ENCODE measurements at places on chromosomes 2 and 18. TPM values are rescaled to one million over a fixed set of nuclear protein-coding genes. Genes with fewer than 3 reads are reported as not detected.

DNA sequence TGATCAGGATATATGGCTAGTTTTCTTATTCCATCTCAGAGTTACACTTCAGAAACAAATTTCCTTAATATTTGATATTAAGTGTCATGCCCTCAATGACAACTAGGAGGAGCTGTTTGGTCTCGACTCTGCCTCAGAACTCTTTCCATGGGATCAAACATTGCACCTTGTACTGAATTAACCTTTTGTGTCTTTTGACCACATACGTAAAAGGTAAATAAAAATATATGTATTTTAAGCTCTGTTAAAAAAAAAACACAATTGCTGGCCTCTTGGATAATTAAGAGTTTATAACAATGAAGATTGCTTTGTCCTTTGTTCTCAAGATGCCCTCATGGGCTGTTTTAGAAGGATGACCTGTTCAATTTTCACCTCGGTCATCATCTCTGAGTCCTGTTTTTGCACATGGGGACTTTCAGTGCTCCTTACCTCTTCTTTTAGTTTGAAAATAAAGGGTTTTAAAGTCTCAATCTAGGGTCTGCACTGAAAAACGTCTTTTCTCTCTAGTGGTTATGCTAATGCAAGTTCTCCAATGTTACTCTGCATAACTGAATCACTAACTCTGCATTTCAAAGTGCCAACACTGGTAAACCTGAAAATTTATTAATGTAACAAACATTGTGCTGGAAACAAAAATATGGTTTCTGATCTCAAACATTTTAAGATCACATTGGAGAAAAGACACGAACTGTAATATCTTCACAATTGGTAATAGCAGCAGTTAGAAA lies 18.8 kb upstream of the FN1 start:
- DNase-seq = no peak

GRCh38 chr2:181853696-181854095 lies 37.8 kb upstream of the ITPRID2 start:
- no peak for DNase-seq

DNA sequence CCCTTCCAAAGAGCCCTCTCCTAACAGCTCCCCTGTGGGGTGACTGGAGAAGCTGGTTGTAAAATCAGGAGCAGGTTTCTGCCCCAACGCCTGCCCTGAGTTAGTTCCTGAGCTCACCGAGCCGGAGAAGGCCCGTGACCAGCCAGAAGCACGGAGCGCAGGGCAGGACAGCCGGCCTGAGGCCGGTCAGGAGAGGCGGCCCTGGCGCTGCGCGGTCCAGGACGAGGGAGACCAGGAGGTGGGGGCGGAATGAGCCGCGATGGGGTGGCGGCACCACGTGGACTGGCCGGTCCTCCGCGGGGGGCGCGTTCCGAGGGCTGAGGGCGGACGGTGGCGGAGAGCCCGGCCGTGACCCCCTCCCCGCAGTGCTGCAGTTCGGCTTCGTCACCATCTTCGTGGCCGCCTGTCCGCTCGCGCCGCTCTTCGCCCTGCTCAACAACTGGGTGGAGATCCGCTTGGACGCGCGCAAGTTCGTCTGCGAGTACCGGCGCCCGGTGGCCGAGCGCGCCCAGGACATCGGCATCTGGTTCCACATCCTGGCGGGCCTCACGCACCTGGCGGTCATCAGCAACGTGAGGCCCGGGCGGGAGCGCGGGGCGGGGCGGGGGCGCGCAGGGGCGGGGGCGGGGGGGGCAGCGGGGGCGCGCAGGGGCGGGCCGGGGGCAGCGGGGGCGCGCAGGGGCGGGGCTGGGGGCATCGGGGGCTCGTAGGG lies 29.0 kb downstream of the ANO7 start:
- peak; percentile 25 for DNase-seq

DNA sequence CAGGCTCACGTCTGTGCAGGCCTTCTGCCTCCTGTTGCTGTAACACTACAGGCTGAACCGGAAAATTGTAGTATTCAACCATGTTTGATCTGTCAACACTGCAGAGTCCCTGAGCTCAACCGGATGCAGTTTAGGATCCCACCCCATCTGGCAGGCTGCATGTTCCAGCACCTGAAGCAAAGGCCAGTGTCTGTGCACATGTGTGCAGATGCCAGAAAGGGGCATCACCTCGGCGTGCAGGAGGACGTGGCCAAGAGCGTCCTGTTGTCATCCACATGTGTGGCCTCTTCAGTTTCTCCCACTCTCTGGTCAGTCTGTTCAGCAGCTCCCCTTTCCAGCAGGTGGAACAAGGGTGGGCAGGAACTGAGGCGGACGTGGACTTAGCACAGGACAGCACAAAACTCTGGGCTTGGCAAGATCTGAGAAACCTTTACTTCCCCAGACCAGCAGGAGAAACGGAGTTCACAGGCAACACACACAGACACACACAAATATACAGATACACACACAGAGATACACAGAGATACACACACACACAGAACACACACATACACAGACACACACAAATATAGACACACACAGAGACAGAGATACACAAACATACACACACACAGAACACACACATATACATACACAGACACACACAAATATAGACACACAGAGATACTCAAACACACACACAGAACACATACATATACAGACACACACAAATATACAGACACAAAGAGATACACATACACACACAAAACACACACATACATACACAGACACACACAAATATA lies 111.3 kb downstream of the NDUFA10 start:
- DNase-seq = no peak

KCNF1 gene
- polyA plus RNA-seq = 0.08 TPM

FOXD4L1 gene
- 0.08 TPM for polyA plus RNA-seq

DNA sequence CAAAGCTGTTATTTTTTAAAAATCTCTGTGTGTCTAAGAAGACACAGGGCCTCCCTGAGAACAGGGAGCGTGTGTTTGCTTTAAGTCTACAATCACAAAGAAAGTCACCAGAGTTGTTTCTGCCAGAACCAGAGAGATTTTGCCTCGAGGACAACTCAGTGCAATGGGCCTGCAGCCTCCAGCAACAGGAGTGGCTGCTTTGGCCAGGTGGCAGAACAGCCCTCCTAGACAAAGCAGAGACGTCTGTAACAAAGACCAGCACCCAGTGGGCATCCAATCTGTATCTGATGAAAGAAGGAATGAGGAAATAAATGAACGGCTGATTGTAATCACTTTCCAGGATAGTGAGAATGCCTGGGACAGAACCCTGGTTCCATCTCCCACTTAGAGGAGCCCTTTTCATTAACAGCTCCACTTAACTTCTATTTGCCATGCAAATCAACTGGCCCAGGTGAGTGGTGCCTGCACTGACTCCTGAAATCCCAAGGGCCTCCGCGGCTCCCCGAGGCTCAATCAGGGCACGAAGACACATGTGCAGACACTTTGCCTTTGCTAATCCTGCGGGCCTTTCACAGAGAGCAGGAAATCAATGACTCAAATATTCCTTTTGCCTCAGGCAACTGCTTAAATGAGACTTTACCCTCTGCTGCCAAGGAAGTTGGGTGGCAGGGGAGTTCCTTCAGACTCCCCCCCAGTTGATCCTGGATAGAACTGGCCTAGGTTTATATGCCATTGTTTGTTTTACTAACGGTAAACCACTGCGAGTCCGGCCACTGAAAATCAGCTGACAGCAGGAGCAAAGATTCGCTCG lies 146.5 kb downstream of the CABLES1 start:
- DNase-seq = peak; percentile 76

DNA sequence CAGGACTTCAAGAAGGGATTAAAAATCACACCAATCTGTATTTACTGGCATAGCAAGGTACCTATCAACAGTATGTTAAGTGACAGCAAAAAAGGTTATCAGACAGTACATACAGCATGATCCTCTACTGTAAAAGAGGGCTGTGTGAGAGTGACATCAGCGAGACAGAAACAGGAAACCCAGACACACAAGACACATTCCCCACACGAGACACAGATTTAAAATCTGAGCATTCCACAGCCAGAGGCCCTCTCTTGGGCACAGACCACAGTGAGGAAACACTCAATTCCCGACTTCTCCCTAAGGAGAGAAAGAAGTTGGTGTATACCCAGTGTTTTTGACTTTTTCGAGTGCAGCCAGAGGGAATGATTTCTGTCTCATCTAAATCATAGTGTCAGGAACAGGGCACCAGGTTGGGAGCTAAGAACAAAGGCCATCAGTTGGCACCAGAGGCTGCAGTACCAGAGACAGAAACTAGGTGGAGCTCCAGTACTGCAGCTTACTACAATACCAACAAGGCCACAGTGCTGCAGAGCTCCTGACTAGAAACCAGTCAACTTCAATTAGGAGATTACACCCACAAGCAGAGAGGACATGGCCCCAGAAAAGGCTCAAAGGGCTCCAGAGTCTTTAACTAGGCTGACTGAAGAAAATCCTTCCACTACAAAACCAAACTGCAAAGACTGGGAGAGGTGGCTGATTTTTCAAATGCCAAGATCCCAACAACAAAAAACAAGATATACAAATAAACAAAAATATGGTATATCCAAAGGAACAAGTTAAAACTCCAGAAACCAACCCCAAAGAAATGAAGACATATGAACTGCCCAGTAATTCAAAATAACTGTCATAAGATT lies 41.0 kb downstream of the UNC50 start:
- DNase-seq = peak; percentile 66

- no peak for DNase-seq
Observed at GRCh38 chr2:103327386-103327785, 565.6 kb downstream of the TMEM182 start.

CHRNG gene
- not detected for polyA plus RNA-seq

GRCh38 chr2:85156153-85156552 lies 23.0 kb downstream of the TCF7L1 start:
- no peak for DNase-seq

- DNase-seq = no peak
Observed at GRCh38 chr2:108594982-108595464, 60.8 kb downstream of the LIMS1 start.

DNA sequence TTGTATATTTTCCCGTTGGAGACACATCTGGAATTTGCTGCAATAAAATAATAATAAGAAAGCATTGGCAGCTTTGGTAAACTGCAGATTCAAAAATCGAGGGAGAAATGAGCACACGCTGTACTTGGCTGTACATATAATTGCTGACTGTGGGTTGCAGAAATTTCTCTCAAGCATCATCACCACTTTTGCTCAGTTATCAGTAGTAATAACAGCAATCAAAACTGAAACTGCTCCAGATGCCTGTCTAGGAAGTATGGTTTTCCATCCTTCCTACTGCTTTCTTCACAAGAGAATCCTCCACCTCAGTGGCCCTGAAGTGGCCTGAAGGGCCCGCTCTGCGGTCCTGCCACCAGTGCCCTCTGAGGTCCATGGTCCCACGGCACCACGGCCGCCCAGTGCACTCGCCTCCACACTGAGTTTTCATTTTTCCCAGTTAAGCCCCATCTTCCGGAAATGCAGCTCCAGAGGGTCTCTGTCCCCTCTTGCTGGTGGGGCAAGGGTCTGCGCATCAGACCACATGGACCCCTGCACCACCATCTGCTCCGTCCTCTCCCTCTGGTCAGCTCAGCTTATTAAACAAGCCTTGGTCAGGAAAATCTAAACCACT lies 3.9 kb downstream of the DUSP28 start:
- no peak for DNase-seq

DNA sequence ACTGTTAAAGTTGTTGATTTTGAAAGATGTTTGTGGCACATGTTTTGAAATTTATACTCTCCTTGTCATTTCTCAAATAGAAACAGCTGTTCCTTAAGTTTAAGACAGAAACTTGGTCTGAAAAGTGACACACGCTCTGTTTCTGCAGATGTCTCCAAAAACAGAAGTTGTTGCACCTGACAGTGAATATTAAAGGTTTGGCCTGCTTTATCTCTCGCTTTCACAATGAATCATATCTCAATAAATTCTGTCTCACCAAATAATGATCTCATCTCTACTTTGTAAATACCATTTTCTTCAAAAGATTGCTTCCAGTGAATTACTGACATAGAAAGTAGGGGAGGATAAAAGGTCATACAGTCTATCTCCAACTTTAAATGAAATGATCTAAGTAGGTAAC lies 294.9 kb upstream of the SYT4 start:
- no peak for DNase-seq

REG3G gene
- polyA plus RNA-seq = not detected

GRCh38 chr18:51881394-51881793 lies 458.6 kb upstream of the DCC start:
- no peak for DNase-seq

ABCG5 gene
- polyA plus RNA-seq = not detected

DNA sequence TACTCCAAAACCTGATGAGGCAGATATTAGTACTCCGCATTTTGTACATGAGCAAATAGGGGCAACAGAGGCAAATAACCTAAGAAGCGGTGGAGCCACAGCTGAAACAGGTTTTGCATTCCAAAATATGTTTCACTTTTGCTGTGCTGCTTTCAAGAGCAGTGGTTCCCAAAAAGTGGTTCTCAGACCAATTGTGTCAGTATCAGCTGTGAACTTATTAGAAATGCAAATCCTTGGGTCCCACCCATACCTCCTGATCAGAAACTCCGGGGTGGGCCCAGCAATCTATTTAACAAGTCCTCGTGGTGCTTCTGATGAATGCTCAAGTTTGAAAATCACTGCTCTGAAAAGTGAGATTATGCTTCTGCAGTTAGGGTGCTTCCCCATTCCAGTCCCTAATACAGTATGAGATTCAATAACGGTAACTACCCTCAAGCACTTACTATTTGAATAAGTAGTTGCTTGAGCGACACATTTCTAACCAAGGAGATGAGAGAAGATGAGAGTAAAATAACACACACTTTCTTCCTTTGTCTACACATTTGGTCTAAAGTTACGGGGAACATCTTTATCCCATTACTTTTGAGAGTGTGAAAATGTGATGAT lies 17.8 kb upstream of the TCF4 start:
- no peak for DNase-seq
